Putamen (tissue), 1 donor: ENCODE measurements at places on chromosomes 2 and 18.

DNA sequence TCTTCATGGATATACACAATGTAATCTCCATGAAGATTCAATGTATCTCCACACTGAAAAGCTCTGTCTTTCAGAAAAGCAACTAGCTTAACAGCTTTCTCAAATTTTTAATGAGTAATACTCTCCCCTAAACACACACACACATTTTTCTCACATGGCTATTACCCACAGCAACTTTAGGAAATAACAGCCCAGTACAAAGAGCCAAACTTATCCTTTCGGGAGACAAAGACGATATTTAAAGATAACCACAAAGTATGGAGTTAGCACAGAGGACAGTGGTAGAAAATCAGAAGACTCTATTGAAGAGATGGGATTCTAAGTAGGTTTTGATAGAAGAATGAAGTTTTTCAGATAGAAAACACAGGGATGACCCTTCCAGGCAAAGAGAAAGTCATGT is 394.9 kb upstream of the TRIB2 start:
- no peak for DNase-seq

DNA sequence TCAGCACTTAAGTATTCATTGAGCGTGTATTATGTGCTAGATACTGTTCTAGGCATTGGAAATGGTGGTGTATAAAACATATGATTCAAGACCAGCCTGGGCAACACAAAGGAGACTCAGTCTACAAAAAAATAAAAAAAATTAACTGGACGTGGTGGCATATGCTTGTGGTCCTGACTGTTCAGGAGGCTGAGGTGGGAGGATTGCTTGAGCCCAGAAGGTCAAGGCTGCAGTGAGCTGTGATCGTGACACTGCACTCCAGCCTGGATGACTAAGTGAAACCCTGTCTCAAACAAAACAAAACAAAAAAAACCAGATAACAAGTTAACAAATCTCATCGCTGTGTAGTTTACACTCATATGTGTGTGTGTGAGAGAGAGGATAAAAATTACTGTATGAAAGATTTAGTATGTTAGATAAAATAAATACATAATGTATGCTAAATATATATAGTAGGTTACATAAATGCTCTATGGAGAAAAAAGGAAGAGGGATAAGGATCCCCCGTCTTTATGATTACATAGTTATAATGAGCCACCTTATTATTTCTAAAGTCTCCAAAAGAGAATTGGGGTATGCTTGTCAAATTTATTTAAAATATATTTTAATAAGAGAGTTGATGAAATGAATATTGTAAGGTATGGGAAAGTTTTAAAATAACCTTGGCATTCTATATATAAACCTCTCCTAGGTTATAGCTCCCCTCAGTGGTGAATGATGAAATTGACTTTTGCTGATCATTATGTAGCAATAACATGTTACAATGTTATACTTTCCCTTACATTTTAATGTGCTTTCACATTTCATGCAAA is 69.2 kb downstream of the EHBP1 start:
- DNase-seq: no peak

GRCh38 chr2:181264001-181264400 is 193.2 kb upstream of the ITGA4 start:
- no peak for DNase-seq

DNA sequence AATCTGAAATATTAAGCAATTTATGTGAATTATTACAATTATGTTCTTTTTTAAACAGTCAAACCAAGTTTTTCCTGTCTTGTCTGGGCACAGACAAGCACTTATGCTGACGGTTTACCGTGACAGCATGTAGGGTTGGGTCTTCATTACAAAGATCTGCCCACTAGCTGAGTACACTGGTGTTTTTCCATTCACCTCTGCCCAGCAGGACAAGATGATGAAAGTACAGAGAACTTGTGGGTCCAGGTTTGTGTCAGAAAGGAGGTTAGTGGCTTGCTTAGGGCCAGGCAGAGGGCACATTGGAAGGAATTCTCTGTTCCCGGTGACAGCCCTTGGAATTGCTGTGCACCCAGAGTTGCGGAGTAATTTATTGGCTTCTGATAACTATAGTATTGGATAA is 14.0 kb downstream of the NABP1 start:
- DNase-seq: no peak

- DNase-seq: no peak
These were observed 269.3 kb downstream of the ALPK2 start for GRCh38 chr18:58359620-58360019.

- DNase-seq: no peak
These were observed 165.2 kb downstream of the UBE2E3 start for GRCh38 chr2:181145645-181146044.

GRCh38 chr2:111919794-111920608 is 21.6 kb downstream of the MERTK start:
- peak; percentile 73 for DNase-seq

GRCh38 chr2:85376291-85377065 is 21.9 kb downstream of the ELMOD3 start:
- DNase-seq: no peak

DNA sequence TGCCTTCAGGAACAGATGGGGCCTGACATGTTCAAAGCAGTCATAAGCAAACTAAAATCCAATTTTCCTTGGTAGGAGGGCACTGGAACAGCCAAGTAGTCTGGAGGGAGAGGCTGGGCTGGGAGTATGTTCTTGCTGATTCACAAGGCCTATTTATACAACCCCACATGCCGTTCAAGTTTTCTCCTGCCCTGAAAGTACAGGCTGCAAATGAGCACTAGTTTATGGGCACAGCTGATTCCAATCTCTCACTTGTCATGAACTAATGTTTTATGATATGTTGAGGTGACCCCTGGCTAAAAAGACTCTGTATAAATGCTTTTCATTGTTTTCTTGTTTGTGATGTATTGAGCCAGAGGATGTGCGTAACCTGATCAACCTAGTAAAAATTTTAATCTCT is 183.4 kb upstream of the SRD5A2 start:
- no peak for DNase-seq

GRCh38 chr18:60508108-60508507 is 135.5 kb upstream of the MC4R start:
- DNase-seq: no peak

DNA sequence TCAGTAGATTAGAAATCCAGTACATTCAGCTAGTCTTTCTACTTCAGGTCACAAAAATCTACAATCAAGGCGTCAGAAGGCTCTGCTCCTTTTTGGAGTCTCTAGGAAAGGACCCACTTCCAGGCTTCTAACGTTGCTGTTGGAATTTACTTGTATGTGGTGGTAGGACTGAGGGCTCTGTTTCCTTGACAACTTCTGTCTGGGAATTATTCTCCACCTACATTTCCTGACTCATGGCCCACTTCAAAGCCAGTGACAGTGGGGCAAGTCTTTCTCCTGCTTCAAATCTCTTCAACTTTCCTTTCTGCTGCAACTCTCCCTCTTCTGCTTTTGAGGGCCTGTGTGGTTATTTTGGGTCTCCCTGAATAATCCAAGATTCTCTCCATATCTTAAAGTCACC is 10.4 kb upstream of the TMX3 start:
- DNase-seq: peak; percentile 30

- no peak for DNase-seq
These were observed 7.9 kb downstream of the DES start for GRCh38 chr2:219426068-219426443.

DNA sequence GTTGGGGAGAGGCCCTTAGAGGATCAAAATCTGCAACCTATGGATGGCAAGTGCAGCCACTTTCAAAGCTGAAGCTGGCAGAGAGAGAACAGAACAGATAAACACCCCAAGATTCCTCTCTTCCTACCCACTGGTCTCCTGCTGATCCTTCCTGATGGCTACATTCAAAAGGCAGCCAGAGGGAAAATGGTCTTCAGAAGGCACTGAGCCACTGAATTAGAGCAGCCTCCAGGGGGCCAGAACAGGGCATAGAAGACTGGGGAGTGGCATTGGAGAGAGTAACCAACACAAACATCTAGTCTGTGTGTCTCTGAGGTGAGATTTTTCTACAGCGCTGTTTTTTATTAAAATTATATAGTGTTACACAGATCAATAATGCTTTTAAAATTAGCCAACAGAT is 432.6 kb downstream of the PARD3B start:
- no peak for DNase-seq

GRCh38 chr18:22816266-22817176 is 116.6 kb upstream of the RBBP8 start:
- no peak for DNase-seq

- no peak for DNase-seq
These were observed 487.4 kb downstream of the ZEB2 start for GRCh38 chr2:144032566-144032965.

DNA sequence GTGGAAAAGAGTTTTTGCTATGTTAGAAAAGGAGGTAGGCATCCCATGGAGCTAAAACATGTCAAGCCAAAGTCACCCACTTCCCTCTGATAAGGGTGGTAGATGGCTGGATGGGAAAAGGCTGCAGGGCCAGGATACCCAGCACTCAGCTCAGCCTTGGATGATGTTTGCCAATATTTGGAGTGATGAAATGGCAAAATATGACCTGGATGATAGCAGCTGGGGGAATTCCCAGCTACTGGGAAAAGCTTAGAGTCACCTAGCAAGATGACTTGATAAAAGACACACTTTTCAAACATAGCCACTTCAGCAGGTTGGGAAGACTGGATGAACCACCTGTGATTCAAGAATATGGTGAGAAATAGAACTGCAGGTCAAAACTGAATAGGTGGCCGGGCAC is 10.1 kb downstream of the RFX8 start:
- DNase-seq: no peak

GRCh38 chr2:8132351-8132831 is 549.5 kb upstream of the ID2 start:
- DNase-seq: no peak

DNA sequence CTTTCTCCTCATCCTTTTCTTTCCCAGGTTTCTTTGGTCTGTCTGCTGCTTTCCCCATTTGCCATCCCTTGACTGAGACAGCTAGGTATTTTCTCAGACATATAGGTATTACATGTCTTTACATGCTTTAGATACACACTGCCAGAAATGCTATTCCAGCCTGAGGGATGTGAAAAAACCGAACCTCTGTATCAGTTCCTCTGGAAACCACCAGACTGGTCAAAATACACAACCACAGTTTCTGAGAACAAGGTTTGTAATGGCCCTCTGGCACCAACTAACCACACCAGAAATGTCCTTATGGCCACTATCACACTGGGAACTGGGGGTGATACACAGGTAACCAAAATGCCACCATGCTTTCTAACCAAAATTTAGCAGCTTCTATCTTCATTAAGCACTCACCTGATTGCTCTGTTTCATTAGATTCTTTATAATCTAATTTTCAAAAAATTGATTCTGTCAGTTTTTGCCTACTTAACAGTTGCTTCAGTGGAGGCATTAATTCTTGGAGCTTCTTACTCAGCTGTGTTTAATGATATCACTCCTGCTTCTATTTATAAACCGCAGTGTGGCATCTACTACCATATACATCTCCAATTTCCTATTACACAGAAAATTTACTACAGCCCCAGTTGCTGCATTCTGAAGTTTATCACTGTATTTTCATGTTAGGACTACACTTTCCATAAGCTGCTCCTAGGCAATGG is 243.5 kb downstream of the WDPCP start:
- DNase-seq: no peak

- DNase-seq: no peak
These were observed 367.4 kb downstream of the NCKAP5 start for GRCh38 chr2:133200684-133201421.

- no peak for DNase-seq
These were observed 116.3 kb upstream of the SCN7A start for GRCh38 chr2:166610180-166610912.

DNA sequence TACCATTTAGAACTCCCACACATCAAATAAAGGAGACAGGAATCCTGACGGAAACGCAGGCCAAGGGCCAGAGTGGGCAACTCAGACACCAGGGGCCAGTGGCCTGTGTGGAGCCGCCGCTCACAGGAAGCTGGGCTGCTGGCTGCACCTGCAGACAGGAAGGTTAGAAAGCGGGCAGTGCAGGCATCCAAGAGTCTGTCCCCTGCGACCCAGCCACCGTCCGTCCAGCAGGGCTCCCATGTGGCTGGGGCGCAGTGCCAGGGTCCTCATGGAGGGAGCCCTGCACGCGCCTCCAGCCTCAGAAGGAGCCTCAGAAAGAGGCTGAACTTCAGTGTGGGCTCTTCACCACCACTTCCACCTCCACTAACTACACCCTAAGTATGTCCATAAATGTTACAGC is 2.5 kb upstream of the ANO7 start:
- DNase-seq: no peak

DNA sequence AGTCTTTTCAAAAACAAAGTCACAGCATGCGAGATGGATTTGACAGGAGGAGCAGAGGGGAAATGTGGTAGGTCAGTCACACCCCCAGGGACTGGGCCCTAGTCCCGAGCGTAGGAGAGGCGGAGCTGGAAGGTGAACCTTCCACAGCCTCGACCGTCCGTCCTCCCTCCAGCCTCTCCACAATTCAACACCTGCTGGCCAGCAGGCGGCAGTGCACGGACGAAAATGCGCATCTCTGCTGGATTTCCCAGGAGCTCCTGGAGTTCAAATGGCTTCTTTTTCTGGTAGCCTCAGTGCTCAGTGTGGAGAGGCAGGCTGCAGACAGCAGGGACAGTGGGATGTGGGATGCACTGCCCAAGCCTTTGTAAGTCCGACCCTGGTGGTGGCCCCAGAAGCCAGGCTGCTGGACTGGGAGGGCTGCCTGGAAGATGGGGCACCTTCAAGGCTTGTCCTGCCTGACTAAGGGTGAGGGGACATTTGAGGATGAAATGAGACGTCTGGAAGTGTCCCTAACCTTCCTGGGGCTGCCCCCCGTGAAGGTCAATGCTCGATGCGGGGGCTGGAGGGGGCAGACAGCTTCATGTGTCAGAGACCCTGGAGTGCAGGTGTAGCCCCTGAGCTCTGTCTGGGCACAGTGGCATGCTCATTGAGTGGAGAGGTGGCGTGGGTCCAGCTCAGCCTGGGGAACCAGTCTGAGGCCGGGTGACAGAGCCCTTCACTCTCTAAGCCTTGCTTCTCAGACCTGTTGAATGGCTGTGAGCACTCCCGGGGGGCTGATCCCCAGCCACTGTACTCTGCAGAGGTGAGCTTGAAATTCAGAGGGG is 189.5 kb downstream of the TFCP2L1 start:
- DNase-seq: no peak

DNA sequence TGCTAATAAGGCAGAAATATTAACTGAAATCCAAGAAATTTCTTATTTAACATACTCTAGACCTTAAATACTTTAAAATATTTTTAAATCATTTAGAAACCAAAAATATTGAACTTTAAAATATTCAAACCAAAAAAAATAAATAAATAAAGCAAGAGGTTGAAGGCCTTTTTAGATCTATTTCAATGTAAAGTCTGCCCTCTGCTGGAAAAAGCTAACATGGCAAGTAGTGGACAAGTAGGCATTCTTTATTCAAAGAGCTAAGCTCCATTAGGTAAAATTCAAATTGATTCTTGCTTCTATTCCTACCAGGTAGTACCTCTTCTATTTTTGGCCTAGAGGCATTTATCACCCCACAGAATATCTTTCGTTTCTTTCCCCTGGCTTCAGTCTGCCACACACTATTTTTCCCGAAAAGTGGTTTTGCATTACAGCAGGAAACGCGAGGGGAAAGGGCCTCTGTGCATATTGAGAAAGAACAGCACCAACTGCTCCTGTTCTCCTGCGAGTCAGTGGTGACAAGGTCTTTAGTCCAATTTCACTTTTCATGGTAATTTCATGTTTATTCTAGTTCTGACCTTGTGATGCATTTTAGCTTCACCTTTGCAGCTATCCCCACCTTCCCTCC is 20.4 kb downstream of the IFIH1 start:
- peak; percentile 80 for DNase-seq
